ENCODE measurements at places on chromosomes 7 and 10.

DNA sequence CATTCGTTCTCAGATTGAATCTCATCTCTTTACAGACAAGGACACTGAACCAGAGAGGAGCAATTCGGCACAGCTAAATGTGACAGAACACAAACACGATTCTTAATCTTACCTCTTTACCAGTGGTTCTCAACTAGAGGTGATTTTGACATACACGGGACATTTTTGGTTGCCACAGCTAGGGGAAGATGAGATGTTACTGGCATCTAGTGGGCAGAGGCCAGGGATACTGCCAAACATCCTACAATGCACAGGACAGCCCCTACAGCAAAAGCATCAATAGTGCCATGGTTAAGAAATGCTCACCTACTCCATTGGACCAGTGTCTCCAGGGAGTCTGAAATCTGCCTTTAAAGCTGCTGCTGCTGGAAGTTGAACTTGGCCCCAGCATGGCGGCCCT lies 27.3 kb downstream of the PDE1C start:
- no peak for DNase-seq

DNA sequence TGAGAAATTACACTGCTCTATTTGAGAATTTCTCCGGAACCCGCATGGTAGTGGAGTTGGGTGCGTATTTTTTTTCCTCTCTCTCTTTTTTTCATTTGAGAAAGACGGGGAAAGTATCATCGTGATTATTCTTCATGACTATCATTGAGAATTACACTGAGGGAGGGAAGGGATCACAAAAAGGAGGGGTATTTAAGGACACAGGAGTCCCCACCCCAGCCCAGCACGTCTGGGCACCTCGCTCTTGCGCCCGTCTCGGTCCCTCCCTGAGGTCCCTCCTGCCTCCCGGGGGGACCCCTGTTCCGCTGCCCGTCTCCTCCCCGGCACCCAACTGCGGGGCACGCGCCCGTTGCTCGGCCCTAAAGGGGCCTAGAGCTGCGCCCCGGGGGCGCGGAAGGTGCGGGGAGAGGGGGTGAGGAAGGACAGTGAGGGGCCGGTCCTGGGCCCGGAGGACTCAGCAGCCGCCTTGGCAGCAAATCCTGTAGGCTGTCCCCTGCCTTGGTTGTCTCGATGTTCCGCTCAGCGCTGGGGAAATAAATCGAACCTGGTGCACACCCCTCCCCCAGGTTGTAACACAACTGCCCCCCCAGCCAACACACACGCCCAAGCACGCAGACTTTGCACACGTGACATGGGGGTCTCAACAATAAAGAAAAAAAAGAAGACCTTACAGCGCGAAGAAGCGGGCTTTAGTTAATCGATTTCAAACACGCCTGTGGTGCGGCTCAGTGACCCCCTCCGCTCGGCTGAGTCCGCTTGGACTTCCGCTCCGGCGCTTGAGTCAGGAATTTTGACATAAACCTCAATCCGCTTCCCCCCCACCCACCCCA lies 18.6 kb upstream of the GATA3 start:
- no peak for DNase-seq

- DNase-seq = no peak
Observed at GRCh38 chr10:132583456-132583855, 45.9 kb downstream of the INPP5A start.

DNA sequence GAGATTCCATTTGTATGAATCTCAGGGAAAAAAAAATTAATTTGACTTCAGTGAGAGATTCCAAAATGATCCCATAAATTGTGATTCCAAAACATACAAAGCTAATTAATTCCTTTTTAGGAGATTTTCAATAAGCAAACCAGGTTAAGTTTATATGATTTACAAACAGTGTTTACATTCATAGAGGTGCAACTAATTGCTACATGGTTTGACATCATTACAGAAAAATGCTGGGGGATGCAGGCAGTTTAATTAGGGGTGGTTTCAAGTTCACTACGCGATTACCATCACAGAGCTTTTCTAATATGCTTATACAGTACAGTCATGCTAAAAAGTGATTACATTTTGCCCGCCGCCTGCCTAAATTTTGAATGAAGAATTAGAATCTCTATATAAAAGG lies 143.2 kb upstream of the MGMT start:
- DNase-seq = no peak

- DNase-seq = no peak
Observed at GRCh38 chr7:128732521-128733277, 6.5 kb upstream of the CALU start.

GRCh38 chr7:136956232-136956631 lies 87.8 kb downstream of the CHRM2 start:
- no peak for DNase-seq

GRCh38 chr7:16984375-16984774 lies 102.6 kb upstream of the AGR3 start:
- no peak for DNase-seq

DNA sequence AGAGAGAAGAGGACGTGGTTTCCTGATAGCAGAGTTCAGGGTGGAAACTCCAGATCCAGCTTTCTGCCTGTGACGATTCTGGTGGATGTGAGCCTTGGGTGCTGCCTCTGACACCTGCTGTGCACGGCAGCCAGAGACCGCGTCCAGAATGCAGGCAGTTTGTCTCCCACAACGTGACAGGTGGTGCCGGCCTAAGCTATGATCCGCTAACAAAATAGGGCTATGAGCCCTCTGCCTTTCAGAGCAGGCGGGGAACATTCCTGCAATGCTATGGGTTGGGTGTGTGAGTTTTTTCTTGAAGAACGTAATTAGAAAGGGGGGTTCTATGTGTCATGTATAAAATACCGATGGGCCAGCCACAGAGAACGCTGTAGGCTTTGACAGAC lies 297.3 kb upstream of the PRKCQ start:
- no peak for DNase-seq

DNA sequence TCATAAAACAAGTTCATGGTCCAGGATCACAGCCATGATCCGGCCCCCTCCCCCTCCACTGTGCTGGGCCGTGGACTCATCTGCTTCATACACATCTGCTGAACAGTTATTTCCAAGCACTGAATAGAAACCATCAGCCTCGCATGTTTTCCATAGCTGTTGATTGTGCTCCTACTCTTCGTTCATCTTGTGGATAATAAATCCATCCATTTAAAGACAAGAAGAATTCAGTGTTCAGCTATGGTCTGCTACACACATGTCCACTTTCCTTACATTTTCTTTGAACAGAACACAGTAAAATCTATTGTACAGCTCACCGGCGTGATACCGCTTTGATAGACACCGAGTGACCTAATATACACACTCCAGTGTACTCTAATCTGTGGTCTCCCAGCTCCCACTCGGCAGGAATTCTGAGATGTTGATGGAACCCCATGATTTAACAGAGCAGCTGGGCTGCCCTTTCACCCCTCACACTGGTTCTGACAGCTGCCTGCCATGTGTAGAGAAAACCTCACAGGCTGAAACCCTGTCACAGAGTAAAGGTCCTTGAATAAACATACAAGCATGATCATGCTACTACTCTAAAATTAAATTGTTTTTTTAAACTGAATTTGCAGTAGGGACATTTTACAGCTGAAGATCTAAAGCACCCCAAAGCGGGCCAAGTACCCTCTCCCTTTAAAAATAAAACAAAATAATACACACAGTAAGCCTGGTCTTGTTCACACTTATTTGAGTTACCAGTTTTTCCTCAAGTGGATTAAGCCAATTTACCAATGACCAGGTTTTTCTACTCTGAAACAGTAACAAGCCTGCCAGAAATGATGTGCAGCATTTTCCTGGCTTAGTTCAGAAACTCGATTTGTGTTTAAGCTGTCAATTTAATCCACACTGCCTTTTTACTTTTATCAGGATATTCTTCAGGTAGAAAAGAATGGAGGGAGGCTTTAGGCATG lies 95.1 kb upstream of the FZD1 start:
- DNase-seq = no peak

DNA sequence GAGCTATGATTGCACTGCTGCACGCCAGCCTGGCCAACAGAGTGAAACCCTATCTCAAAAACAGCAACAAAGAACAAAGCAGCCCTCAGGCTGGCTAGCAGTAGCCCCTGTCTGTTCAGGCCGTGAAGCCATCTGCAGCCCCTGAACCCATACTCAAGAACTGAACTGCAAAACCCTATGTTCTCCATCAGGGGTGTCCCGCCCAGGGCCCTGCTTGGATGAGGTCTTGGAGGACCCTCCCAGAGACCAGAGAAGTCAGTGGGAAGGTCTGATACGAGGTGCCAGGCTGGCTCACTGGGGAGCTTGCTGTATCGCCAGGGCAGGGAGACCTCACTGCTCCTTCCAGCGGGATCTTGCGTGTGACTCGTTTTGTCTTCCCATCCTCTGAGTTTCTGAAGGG lies 39.3 kb downstream of the RBM17 start:
- no peak for DNase-seq

DNA sequence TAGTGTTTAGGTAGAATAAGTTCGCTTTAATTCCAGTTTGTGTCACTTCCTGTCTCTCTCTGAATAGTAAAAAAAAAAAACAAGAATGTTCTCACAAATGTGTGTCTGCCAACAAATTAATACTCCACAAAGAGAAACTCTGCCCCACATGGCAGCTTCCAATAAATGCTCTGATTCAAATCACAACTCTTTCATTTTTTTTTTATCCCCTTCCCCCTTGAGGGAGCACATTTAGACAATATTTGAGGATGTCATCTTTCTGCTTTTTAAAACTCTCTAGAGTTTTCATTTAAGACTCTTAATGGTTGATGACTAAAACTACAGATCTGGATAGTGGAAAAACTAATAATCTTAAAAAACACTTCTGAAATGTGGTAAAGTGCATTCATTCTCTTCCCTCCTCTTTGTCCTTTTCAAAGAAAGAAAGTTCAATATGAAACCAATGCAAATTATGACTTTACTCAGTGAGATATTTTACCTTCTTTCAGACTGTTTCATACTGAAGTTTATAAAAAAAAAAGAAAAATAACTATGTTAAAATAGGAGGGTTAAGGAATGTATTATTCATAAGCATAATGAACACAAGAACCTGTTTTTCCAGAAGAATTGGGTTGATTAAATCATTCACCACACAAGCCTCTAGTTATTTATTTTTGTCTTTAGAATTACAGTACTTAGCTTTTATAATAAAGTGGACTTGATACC lies 42.3 kb downstream of the ARID5B start:
- DNase-seq = peak; percentile 33

DNA sequence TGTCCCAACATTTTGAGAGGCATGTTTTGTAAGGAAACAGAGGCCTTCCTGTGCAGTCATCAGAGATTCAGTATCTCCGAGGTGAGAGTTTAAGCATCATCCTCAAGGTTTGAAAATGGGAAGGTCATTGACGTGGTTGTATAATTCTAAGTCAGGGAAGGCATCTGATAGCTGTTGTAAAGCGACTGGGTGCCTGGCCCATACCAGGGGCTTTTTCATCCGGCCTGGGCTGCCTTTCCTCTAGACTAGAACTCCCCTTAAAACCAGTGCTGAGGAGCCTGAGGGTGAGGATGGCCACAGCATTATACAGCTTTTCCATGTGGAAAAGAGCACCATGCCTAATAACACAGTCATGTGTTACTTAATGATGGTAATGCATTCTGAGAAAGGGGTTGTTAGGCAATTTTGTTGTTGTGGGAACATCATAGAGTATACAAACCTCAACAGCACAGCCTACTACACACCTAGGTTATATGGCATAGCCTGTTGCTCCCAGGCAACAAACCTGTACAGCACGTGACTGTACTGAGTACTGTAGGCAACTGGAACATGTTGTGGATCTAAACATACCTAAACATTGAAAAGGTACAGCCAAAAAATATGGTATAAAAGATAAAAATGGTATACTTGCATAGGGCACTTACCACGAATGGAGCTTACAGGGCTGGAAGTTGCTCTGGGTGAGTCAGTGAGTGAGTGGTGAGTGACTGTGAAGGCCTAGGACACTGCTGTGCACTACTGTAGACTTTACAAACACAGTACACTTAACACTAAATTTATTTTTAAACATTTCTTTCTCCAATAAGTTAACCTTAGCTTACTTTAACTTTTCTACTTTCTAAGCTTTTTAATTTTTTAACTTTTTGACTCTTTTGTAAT lies 13.5 kb upstream of the CACUL1 start:
- DNase-seq = no peak

DNA sequence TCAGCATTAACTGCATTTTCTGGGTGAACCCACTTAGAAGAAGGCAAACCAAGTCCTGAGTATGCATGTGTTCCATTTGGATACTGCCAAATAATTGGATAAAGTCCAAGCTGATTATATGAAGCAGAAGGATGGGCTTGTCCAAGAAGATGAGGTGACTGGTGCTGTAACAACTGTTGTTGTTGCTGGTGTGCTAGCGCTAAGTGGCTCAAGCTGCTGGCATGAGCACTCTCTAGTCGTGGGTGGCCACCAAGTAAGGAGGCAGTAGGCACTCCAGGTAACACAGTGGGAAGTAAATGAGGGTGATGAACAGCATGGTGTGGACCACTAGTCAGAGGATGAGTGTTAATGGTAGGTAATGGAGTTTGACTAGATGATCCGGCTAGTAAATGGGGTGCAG lies 80.4 kb downstream of the NRBF2 start:
- no peak for DNase-seq

DNA sequence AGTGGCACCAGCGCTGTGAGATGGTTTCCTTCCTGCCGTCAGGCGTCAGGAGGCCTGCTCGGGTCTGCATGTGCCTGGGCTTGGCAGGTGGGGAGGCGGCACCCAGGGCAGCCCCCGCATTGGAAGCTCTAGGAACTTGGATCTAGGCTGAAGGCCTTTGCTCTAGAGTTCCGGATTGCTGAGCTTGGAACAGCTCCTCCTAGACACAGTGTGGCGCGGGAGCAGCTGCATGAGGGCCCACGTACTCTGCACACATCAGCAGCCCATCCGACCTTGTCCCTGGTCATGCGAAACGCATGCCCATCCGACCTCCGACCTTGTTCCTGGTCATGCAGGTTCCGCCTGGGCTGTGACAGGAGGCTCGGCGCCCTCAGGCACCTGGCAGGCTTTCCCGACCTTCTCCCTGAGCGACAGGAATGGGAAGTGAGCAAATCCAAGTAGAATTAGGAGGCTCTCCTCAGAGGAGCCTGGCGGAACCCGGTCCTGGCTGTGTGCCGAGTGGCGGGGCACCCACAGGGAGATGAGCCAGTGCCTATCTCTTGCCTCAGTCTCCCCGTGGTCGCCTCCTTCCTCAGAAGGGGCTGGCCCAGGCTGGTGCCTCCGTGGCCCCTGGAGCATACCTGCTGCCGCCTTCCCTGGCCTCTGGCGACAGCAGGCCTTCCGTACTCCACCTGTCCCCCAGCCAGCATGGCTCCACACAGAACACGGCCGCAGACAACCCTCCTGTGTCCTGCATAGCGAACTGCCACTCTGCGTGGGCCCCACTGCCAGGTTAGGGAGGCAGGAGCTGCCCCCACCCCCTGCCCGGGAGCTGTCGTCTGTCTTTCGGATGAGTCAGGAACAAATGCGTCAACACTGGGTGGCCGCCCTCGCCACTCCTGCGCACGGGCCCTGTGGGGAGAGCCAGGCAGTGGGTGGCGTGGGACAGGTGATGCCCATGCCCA lies 12.0 kb downstream of the GET4 start:
- no peak for DNase-seq

- no peak for DNase-seq
Observed at GRCh38 chr7:123657304-123657685, 1.6 kb downstream of the LMOD2 start.

DNA sequence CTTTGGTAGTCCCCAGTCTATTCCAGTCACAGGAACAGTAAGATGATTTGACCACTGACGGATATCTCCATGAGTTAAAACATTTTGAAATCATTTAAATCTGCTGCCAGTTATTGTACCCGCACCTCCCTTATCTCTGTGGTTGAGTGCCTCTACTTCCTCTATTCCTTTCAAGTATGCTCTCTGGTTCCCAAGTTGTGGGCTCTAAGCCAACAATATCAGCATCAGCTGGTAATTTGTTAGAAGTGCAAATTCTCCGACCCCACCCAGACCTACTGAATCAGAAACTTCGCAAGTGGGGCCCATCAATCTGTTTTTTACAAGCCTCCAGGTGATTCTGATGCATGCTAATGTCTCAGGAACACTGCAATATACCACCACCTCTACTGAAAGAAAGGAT lies 235.5 kb downstream of the CCSER2 start:
- no peak for DNase-seq

All from suppressor macrophage (primary cell).